ENCODE measurements at places on chromosomes 12 and 14.
A peak's percentile ranks its signal among the peaks of the same experiment; 100 is the strongest.

- DNase-seq, result no peak
Measured at GRCh38 chr12:113422030-113422885, at the start of gene SDSL. TSS of gene SDSL (plus strand) at chr12:113422380. CDS start at chr12:113427983, 5,603 bp downstream.

- DNase-seq, result peak; percentile 41
Measured at GRCh38 chr14:74866708-74867389, 9.1 kb downstream of the PROX2 start.

DNA sequence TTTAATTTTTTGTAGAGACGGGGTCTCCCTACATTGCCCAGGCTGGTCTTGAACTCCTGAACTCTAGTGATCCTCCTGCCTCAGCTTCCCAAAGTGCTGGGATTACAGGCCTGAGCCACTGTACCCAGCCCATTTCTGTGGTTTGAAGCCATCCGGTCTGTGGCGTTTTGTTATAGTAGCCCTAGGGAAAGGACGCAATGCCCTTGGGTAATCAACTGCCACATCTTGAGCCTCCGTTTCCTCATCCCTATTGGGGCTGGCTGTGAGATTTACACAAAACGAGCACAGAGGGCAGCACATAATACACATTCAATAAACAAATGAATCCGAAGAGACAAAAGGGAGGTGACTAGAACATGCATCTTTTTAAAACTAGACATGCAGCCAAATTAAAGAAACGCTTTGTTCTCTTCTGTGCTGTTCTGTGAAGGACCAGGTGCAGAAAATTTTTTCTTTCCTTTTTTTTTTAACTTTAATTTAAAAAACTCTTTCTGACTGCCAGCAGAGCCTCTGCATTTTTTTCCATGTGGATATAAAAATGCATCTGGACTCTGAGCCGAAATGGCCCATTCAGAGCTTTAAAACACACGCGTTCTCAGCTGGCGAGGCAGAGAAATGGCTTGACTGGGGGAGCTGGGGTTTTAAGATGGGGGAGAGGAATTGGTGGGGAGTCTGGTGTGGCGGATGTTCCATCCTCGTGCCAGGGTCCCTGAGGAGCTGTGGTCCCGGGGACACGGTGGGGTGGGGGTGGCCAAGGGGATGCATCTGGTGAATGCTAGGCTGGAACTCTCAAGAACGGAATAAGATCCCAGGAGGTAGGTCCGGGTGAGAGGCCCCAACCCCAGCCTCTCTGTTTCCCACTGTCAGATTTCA is 119.0 kb downstream of the RBM19 start:
- DNase-seq, result no peak

DNA sequence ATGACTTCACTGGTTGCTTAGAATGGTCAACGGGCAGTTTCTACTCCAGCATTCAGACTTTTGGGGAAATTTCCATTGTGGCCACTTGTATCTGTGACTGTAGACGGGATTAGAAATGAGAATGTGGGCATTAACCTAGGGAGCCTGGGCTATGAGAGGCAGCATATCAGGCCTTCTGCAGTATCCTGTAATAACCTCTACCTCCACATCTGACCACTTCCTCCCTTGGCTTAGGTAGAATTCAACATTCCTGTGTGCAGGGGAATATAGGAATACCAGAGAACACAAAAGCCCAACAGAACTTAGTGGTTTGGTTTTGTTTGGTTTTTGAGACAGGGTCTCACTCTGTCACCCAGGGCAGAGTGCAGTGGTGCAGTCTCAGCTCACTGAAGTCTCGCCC is 76.4 kb upstream of the HOXC13 start:
- DNase-seq, result no peak

- no peak for DNase-seq
Measured at GRCh38 chr14:58060077-58060476, 91.9 kb downstream of the ARMH4 start.
